ENCODE measurements at places on chromosomes 11 and 22. TPM values are rescaled to one million over a fixed set of nuclear protein-coding genes. Genes with fewer than 3 reads are reported as not detected.
A peak's percentile ranks its signal among the peaks of the same experiment; 100 is the strongest.

B3GAT1 gene
- total RNA-seq: 0.25 TPM

F2 gene
- total RNA-seq: 1,505 TPM

DNA sequence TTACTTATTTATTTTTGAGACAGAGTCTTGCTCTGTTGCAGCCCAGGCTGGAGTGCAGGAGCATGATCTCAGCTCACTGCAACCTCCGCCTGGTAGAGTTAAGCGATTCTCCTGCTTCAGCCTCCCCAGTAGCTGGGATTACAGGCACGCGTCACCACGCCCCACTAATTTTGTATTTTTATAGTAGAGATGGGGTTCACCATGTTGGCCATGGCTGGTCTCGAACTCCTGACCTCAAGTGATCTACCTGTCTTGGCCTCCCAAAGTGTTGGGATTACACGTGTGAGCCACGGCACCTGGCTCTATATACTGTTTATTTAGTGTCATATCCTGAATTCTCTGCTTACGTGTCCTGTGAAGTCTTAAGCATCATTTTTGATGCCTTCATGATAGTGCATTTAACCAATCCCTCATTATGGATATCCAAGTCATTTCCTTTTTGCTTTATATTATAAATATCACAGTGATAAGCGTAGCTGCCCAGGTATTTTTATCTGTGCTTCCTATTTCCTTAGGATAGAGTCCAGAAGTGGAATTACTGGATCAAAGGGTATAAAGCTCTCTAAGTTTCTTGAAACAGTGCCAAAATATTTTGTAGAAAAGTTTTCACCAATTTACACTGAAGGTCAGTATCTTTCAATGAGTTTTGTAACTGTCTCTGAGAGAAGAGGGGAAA lies 871 bp upstream of the SIDT2 start:
- H3K4me3 ChIP-seq: no peak overlapping the region
- H3K27me3 ChIP-seq: no peaks in the 10 kb centered on the region
- H3K36me3 ChIP-seq: peaks cover 8% of the 10 kb centered on the region
- DNase-seq: no peak

CST6 gene
- not detected for total RNA-seq

DNA sequence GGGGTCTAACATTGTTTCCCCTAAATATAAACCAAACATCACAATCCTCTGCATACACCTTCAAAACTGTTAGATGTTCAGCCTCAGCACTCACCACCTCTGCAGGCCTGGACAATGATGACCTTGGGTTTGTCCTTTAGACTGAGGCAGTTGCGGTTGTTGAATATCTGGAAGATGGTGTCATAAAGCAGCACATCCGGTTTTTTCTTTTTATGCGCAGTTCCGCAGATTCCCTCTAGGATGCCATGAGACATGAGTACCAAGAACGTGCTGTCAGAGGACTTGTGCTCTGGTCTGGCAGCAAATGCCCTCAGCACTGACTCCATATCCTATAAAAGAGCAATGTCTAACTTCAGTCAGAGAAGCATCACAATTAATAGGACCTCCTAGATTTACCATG lies 22.8 kb downstream of the CASP5 start:
- no peak overlapping the region for H3K4me3 ChIP-seq
- H3K27ac ChIP-seq: no peak overlapping the region
- no peaks in the 10 kb centered on the region for H3K4me1 ChIP-seq
- no peak for DNase-seq

DNA sequence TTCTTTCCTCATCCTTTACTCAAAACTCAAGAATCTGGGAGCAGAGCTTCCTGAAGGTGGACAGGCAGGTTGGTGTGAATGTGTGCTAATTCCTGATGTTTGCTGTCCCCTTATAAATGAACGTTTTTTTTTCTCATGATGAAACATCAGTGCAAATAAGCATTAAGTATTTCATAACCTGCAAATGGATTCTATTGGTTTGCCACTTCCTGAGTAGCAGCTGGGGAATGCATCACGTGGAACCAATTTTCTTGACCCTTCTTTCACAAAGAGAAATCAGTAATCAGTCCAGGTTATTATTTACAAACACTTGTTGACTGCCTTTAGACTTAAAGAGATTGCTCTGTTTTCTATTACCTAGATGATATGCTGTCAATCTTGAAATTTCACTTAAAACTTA lies 40.1 kb upstream of the SCN3B start:
- DNase-seq: no peak
- H3K36me3 ChIP-seq: no peaks in the 10 kb centered on the region
- H3K27ac ChIP-seq: no peak overlapping the region
- no peaks in the 10 kb centered on the region for H3K4me1 ChIP-seq
- H3K4me3 ChIP-seq: no peak overlapping the region
- no peaks in the 10 kb centered on the region for H3K27me3 ChIP-seq

OR5D13 gene
- total RNA-seq: not detected

- no peak for DNase-seq
- H3K27ac ChIP-seq: no peak overlapping the region
- H3K4me1 ChIP-seq: no peaks in the 10 kb centered on the region
- no peak overlapping the region for H3K4me3 ChIP-seq
- H3K36me3 ChIP-seq: no peaks in the 10 kb centered on the region
These were observed 5.0 kb downstream of the THY1 start for GRCh38 chr11:119417726-119418540.

GRCh38 chr22:50361688-50362087 lies 18.6 kb downstream of the PPP6R2 start:
- no peaks in the 10 kb centered on the region for H3K27me3 ChIP-seq
- peak overlapping the region; percentile 12 for H3K27ac ChIP-seq
- H3K36me3 ChIP-seq: no peaks in the 10 kb centered on the region
- no peak for DNase-seq
- H3K4me3 ChIP-seq: no peak overlapping the region

GRCh38 chr22:25563761-25564319 lies 635 bp upstream of the GRK3 start:
- H3K27ac ChIP-seq: peak overlapping the region; percentile 41
- DNase-seq: no peak
- H3K27me3 ChIP-seq: no peaks in the 10 kb centered on the region
- H3K4me3 ChIP-seq: peak overlapping the region; percentile 86
- H3K4me1 ChIP-seq: peaks cover 8% of the 10 kb centered on the region

DNA sequence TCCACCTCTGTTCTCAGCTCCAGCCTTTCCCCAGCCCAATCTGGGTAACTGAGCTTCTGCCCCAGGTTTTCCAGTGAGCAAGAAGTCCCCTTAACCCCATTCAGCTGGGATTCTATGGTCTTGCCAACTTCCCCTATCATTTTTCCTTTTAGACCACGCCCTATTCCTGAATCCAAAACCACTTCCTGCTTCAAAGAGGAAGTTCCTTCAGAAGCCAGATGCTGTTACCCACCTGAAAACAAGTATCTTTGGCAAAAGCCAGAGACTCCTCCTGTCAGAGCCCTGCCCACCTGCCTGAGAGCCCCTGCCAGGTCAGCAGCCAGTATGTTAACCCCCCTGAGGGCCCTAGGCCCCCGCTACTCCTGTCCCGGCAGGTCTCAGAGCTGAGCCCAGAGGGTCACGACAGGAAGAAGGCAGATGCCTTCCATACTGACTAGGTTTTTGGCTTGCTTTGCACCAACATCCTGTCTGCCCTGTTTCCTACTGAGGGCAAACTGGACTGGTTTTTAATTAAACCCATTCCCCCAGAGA lies 20.3 kb upstream of the MICAL2 start:
- no peaks in the 10 kb centered on the region for H3K27me3 ChIP-seq
- no peak overlapping the region for H3K27ac ChIP-seq
- no peaks in the 10 kb centered on the region for H3K36me3 ChIP-seq
- no peak overlapping the region for H3K4me3 ChIP-seq

VWA5A gene
- 5.7 TPM for total RNA-seq

GRCh38 chr11:9759519-9760192 lies 95.8 kb downstream of the SWAP70 start:
- H3K36me3 ChIP-seq: no peaks in the 10 kb centered on the region
- H3K27me3 ChIP-seq: no peaks in the 10 kb centered on the region
- no peaks in the 10 kb centered on the region for H3K4me1 ChIP-seq
- no peak overlapping the region for H3K4me3 ChIP-seq

DNA sequence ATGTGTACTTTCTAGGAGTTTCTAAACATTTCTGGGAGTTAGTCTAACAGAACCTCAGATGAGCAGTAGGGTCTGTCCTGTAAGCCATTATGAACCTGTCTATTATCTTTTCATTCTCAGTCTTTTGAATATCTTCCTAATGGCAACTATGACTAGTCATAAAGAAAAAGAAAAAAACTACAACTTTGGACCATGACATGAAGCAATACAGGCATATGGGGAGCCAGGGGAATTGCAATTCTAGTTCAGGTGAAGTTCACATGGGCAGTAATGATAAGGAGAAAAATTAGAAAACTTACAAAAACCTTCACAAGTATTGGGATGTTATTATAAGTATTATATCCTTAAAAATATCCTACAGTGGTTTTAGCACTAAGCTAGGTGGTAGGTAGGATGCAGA lies 649.0 kb upstream of the ANO5 start:
- H3K36me3 ChIP-seq: no peaks in the 10 kb centered on the region
- H3K4me1 ChIP-seq: no peaks in the 10 kb centered on the region
- H3K4me3 ChIP-seq: no peak overlapping the region
- H3K27ac ChIP-seq: no peak overlapping the region
- no peaks in the 10 kb centered on the region for H3K27me3 ChIP-seq

- DNase-seq: no peak
- H3K4me3 ChIP-seq: no peak overlapping the region
- H3K27ac ChIP-seq: peak overlapping the region; percentile 17
- no peaks in the 10 kb centered on the region for H3K36me3 ChIP-seq
- peaks cover 12% of the 10 kb centered on the region for H3K4me1 ChIP-seq
These were observed 28.8 kb downstream of the DKK3 start for GRCh38 chr11:11979488-11980117.

NCF4 gene
- total RNA-seq: 14.3 TPM

DNA sequence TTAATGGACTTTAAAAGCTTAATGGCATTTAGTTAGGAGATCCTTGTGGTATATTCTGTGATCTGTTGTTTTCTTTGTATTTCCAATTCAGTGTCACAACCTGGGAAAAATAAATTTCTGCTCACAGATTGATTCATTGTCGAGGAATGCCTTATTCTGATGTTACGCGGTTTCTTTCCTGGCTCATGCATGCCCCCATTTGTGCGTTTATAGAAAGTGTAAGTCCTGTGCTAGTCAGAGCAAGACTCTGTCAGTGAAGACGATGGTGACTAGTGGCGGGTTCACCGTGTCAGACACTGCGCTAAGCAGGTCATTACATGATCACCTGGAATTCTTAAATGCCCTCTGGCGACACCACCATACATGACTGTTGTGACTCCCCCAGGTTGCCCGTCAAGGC lies 169.4 kb downstream of the TBC1D22A start:
- H3K4me1 ChIP-seq: peaks cover 11% of the 10 kb centered on the region
- no peak overlapping the region for H3K4me3 ChIP-seq
- H3K36me3 ChIP-seq: peaks cover 12% of the 10 kb centered on the region

GRCh38 chr22:43851058-43851978 lies 11.0 kb downstream of the SULT4A1 start:
- no peak overlapping the region for H3K27ac ChIP-seq
- no peaks in the 10 kb centered on the region for H3K27me3 ChIP-seq
- H3K36me3 ChIP-seq: no peaks in the 10 kb centered on the region
- peaks cover 5% of the 10 kb centered on the region for H3K4me1 ChIP-seq
- H3K4me3 ChIP-seq: no peak overlapping the region
- no peak for DNase-seq

GRCh38 chr22:37244922-37245722 lies 1.1 kb upstream of the RAC2 start:
- H3K27me3 ChIP-seq: no peaks in the 10 kb centered on the region
- no peaks in the 10 kb centered on the region for H3K36me3 ChIP-seq
- DNase-seq: no peak
- peak overlapping the region; percentile 70 for H3K27ac ChIP-seq
- H3K4me1 ChIP-seq: no peaks in the 10 kb centered on the region

- H3K27me3 ChIP-seq: no peaks in the 10 kb centered on the region
- H3K27ac ChIP-seq: no peak overlapping the region
- H3K4me3 ChIP-seq: no peak overlapping the region
- no peaks in the 10 kb centered on the region for H3K4me1 ChIP-seq
These were observed 336.1 kb downstream of the TBC1D22A start for GRCh38 chr22:47098554-47098953.

HBE1 gene
- total RNA-seq: 82.7 TPM

ZNF214 gene
- total RNA-seq: 2.3 TPM

DNA sequence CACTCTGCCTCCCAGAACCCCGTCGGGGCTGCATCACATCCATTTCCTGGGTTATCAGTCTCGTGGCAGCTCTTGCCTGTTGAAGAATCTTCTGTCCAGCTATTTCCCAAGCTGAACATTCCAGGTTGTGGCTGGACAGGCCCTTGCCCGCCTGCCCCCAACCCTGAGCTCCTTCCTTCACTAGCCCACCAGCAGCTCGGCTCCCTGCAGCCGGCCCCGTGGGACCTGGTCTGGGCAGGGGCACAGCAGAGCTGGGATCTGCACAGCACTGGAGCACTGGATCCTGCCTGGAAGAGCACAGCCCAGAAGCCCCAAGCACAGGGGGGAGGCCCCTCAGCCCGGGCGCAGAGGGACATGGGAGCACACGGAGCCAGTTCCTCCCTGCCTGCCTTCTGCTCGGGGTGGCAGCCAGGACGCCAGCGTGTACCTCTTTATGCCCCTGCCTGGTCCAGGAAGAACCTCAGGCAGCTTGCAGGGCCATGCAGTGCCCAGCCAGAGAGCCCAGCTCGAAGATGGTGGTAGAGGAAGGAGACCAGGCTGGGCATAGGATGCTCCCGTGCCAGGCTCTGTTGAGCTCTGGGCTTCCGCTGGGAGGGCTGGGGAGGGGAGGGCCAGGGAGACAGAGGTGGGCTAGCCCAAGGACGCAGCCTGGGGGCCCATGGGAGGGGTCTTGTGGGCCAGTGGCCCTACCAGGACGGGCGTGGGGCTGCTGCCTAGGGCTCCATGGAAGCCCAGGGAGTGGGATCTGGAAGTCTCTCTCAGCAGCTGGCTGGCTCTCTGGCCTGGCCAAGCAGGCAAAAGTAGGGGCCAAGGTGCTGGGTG lies 16.6 kb upstream of the GNB1L start:
- no peaks in the 10 kb centered on the region for H3K36me3 ChIP-seq
- no peak overlapping the region for H3K27ac ChIP-seq
- H3K4me3 ChIP-seq: no peak overlapping the region
- no peaks in the 10 kb centered on the region for H3K4me1 ChIP-seq

LAYN gene
- 0.98 TPM for total RNA-seq

- H3K4me1 ChIP-seq: no peaks in the 10 kb centered on the region
- no peak overlapping the region for H3K4me3 ChIP-seq
- DNase-seq: no peak
- H3K36me3 ChIP-seq: no peaks in the 10 kb centered on the region
- H3K27ac ChIP-seq: no peak overlapping the region
These were observed 152.9 kb downstream of the CACNA1I start for GRCh38 chr22:39723463-39723862.

GRCh38 chr11:64770120-64770519 lies 8.2 kb downstream of the SF1 start:
- H3K27ac ChIP-seq: no peak overlapping the region
- H3K36me3 ChIP-seq: peaks cover 72% of the 10 kb centered on the region
- H3K4me1 ChIP-seq: no peaks in the 10 kb centered on the region
- H3K4me3 ChIP-seq: no peak overlapping the region
- no peak for DNase-seq

Data from liver (tissue), 10 donors.